ENCODE measurements at places on chromosomes 11 and 22. TPM values are rescaled to one million over a fixed set of nuclear protein-coding genes. Genes with fewer than 3 reads are reported as not detected.
A peak's percentile ranks its signal among the peaks of the same experiment; 100 is the strongest.

GRCh38 chr11:58318532-58318931 is 40.3 kb downstream of the OR5B17 start:
- DNase-seq: no peak

- DNase-seq: peak; percentile 35
Observed at GRCh38 chr11:116960930-116961329, 123.5 kb upstream of the APOA1 start.

DNA sequence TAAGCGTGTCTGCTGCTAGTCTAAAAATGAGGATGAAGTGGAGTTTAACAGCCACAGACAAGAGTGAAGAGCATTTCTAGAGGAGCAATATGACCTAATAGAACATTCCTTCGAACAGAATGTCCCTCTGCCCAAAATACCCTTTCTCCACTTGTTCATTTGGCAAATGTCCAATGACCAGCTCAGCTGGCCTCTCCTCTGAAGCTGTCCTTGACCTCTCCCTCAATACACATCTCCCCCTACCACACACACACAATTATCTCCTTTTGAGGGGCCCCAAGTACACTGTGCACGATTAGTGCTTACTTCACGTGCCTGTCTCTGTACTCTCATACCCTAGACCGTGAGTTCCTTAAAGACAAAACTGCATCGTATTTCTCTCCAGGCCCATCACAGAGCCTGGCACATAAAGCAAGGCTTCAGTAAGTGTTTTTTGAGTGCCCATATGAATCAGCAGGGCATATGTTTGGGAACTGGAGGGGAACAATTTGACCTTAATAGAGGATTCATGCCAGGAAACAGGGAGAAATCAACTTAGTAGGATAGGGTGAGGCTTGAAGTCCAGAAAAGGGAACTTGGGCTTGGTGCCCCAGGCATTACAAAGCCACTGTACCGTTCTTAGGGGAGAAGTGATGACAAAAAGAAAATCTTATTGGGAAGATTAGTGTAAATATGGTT is 18.1 kb upstream of the NCAM1 start:
- no peak for DNase-seq

GRCh38 chr11:10688401-10688800 is 5.2 kb downstream of the IRAG1 start:
- peak; percentile 72 for DNase-seq

DNA sequence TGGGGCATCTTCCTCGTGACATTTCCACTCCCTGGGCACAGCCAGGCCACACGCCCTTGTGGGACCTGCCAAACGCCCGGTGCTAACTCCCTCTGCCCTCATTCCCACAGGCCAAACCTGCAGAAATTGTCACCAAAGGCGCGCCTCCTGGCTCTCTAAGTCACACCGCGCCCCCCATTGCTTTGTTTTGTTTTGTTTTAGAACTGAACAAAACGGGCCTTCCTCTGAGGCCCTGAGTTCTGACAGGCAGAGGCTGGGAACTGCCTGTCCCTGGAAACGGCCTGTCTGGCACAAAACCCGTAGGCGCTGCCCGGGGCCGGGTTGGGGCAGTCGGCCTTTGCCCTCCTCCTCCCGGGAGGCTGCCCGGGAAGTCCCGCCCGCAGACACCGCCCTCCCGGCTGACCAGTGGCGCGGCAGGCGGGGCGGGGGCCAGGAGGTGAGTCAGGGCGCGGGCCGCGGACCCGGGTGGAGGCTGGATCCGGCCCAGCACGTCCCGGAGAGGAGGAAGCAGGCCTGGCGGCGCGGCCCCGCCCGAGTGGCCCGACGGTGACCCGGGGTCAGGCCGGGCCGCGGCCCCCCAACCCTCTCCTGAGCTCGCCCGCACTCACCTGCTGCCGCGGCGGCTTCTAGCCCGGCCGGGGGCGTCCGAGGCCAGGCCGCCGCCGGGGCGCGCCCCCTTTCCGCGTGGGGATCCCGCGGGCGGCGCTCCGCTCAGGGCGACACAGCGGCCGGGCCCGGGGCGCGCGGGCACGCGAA is 465 bp downstream of the SUN2 start:
- DNase-seq: peak; percentile 85

- DNase-seq: no peak
Observed at GRCh38 chr11:77568306-77568705, 21.4 kb upstream of the AQP11 start.

DNA sequence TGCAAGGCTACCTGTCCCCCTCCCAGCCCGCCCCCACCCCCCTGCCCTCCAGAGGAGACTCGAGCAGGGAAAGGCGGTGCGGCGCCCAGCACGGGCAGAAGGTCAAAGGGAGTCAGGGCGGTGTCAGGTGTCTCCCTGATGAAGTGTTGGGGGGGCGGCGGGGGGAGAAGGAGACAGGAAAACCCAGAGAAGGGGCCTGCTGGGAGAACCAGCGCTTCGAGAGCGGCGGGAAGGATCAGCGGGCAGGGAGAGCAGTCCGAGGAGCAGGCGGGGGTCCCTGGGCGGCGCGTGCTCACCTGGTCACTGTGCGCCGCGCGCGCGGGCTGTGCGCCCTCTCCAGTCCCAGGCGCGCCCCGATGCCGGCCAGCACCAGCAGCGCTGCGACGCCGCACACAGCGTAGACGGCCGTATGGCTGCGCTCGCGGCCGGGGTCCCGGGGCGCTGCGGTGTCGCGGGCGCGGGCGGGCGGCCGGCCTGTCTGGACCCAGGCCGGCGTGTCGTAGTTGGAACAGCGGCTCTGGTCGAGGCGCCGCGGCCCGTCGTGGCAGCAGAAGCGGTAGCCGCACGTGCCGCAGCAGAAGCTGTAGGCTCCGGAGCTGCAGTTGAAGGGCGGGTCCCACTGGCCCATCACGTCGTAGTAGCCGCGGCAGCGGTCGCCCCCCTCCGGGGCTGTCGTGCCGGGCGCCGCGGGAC is 886 bp downstream of the SHISA8 start:
- DNase-seq: no peak

GRCh38 chr22:46458525-46458924 is 78.9 kb downstream of the CELSR1 start:
- no peak for DNase-seq

DNA sequence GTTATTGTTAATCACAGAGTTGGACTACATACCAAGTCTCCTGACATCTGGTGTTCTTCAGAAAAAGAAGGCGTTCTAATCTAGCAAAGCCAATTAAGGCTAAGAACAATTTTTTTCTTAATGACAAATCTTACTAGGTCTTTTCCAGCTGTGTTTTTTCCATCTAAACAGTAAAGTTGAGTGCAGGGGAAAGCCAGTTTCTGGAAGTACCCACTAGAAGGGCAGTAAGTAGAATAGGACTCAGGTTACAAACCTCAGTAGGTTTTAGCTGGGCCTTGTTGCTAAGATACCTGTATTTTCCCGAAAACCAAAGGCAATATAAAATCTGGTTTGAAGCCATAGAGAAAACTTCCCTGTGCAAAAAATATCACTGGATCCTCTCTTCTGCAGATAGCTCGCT is 351.9 kb downstream of the ETS1 start:
- no peak for DNase-seq

DNA sequence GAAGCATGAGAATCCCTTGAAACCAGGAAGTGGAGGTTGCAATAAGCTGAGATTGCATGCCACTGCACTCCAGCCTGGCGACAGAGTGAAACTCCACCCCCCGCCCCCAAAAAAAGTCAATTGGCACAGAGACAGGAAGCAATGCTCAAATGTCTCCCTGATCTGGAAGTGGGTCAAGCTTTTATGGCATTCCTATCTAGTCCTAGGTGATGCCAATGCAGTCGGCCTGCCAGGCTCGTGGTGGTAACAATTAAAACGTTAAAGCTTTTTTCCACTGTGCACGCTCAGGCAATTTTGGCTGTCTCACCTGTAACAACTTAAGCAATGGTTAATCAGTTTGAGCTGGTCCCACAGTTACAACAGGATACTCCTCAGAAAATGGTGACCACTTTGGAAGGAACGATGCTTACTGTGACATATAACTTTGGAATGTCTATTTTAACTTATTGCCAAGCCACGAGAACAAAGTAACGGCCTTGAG is 18.9 kb upstream of the PISD start:
- no peak for DNase-seq

GRCh38 chr11:114598461-114598860 is 2.9 kb upstream of the NXPE4 start:
- DNase-seq: no peak

DNA sequence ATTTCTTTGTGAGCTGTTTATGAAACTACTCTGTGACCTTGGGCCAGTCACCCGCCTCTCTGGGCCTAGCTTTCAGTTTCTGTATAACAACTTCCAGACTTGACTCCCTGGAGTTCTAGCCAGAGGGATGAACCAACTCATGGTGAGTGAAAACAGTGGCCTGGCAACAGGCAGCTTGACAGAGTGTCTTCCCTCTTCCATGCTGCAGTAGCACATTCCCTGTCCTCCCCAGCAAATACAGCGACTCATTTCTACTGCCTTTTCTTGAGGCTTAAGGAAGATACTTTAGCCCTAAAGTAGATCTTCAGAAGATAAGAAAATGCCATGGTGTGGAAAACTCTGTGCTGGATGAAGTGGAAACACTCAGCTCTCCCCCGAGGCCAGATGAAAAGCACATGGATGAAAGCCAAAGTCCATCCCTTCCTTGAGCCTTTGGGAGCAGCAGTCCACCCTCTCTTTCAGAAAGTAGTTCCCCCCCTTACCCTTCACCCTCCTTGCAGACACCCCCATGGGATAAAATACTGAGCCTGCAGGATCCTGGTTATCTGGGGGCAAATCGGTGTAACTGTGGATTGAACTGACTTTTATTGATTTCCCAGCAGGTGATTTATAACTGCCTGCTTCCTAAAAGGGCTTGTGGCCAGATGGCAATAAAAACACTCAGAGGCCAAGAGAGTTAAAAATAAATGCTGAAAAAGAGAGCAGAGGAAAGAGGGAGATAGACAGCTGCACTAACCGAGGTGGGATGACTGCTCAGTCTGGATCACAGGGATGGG is 24.1 kb downstream of the IRAG1 start:
- DNase-seq: no peak

DNA sequence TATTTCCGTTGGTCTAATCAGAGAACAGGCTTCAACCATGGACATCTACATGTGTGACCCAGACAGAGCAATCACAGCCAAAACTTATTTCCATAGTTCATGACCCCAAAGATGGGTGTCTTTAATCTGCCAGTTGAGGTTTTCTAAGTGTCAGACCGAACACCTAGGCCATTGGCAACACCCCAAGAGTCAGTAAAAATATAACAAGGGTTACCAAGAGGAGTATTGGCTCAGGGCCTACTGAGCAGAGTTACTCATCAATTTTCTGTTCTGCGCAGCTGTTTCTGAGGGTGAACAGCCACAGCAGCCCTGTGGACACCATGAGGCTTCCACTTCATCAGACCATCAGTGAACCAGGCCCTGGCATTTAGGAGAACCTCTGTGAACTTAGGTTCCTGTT is 18.8 kb downstream of the GUCD1 start:
- no peak for DNase-seq

GRCh38 chr11:65260756-65261590 is 789 bp upstream of the POLA2 start:
- DNase-seq: no peak

DNA sequence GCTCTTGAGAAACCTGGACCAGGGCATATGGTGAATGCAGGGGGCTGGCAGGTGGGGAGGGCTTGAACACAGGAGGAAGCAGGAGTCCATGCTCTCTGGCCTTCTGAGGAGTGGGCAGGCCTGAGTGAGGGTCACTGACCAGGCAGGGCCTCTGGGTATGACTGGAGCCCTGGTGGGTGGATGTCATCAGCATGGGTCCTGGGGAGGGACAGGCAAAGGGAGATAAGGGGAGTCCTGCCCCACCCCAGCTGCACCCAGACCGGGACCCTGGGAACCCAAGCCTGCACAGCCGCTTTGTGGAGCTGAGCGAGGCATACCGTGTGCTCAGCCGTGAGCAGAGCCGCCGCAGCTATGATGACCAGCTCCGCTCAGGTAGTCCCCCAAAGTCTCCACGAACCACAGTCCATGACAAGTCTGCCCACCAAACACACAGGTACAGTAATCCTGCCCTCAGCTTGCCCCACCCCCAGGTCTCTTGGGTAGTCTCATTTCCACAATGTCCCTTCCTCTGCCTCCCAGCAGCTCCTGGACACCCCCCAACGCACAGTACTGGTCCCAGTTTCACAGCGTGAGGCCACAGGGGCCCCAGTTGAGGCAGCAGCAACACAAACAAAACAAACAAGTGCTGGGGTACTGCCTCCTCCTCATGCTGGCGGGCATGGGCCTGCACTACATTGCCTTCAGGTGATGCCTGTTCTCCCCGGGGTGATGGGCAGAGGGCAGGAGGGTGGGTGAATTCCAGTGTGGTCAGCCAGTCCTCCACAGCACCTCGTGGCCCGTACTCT is 2.0 kb upstream of the VEGFB start:
- no peak for DNase-seq

- peak; percentile 42 for DNase-seq
Observed at GRCh38 chr22:38455530-38456271, 702 bp upstream of the KCNJ4 start.

DNA sequence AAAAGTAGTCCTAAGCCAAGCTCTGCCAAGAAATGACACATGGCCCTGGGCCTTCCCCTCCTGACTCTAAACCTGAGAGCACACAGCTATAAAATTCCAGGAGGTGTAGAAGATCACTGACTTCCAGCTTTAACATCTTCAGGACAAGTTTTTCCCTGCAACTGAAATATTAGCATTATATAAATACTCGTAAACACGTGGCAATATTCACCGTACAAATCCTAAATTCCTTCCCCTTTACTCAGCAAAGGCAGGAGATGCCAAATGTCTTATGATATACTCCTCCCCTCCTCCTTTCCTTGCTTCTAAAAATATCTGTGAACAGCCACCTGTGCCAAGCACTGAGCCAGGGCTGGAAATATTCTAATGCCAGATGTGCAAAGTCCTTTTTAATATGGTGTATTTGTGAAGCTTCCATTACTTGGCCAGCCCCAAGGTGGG is 194.0 kb downstream of the LARGE1 start:
- peak; percentile 31 for DNase-seq

- no peak for DNase-seq
Observed at GRCh38 chr11:128949791-128950454, 7.3 kb upstream of the TP53AIP1 start.

DNA sequence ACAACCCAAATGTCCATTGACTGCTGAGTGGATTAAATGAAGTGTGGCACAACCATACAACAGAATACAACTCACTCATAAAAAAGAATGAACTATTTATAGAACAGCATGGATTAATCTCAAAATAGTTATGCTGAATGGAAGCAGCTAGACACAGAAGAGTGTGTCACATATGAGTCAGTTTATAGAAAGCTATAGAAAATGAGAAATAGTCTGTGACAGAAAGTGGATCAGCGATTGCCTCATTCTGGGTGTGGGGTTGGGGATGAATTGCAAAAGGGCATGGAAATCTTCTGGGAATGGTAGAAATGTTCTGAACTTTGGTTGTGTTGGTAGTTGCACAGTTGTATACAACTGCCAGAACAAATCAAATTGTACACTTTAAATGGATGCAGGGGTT is 37.4 kb downstream of the PRR5L start:
- peak; percentile 32 for DNase-seq

- DNase-seq: no peak
Observed at GRCh38 chr11:2382129-2382517, 5.0 kb downstream of the CD81 start.

- no peak for DNase-seq
Observed at GRCh38 chr22:35863432-35863831, 145.8 kb downstream of the APOL5 start.

JHY gene
- 6.2 TPM for total RNA-seq

OR51I1 gene
- total RNA-seq: not detected

OR5M10 gene
- total RNA-seq: not detected

HOATZ gene
- total RNA-seq: not detected

CNTF gene
- 3.4 TPM for total RNA-seq

Measured in PC-9 (cell line).